ENCODE measurements at places on chromosomes 12 and 14.

GRCh38 chr12:26188127-26188526 lies 7.2 kb upstream of the SSPN start:
- DNase-seq, result no peak

DNA sequence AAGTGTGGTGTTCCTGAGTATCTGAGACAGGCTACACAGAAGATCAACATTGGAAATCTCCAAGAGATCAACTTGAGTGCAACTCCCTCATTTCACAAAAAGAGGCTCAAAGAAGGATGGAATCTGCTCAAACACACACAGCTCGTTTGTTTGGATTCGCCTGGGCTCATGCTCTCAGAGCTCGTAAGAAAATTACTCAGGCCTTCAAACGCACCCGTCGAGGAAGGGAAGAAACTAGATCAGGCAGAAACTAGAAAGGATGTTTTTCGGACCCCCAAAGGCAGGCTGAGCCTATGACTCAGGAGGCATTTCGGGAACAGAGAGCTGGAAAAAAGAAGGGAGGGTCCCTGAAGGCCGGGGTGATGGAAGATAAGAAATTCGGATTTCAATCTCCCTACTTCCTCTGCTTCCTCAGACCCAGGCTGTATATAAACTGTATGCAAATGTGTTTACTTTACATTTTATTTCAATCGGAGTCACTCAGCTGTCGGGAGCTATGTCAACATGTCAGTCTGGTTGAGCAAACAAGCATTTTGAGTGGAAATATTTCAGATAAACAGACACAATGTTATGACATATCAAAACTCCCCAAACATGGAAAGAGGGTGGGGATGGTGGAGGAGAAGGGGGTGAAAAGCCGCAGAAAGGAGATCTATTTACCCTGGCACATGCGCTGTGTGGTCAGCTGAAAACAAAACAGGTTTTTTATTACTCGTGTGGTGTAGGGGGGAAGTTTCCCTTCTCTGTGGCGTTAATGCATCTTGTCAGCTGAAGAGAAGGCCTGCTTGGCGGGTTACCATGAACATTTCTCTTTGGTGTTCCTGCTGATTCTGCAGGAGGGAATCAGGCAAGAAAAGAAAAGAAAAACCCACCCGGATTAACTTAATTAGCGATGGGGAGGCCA lies 129.1 kb upstream of the TBX3 start:
- DNase-seq, result peak; percentile 40

GRCh38 chr12:52658196-52658595 lies 6.2 kb upstream of the KRT2 start:
- DNase-seq, result no peak

- peak; percentile 90 for DNase-seq
These were observed 11.3 kb upstream of the SNAPC1 start for GRCh38 chr14:61750708-61751474.

All from mesendoderm (in vitro differentiated cells).